ENCODE measurements at places on chromosomes 1 and 21.

DNA sequence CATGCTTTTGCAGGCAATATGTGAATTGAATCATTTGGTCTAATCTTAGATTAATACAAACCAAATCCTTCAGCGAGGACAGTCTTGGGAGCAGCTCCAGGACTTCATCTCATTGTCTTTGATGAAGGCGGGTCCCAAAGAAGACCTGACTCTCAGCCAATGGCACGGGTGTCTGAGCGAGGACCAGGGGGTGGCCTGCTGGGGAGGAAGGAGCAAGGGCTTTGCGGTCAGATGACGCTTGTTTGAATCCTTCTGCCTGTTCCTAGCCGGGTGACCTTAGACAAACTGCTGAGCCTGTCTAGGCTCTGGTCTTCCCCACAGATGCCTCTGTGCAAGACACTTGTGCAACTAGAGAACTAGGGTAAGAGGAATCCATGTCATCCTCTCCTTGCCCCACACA is 312.1 kb upstream of the VAMP3 start:
- DNase-seq, result no peak

DNA sequence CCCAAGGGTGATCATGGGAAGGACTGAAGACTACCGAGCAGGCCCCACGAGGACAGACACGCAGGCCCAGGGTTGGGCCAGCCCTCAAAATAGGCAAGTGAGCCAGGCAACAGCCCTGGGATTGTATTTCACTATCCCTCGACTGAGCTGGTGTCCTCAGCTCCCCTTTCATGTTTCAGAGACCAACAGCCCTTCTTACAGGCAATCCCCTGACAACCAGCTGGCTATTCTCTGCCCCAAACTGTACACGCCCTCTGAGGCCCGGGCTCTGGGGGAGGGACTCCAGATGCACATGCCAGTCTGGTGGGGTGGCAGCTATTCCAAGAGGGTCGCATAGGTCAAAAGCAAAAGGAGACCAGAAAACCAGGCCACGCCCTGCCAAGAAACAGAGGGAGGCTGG is 243.0 kb downstream of the TOMM20 start:
- DNase-seq, result no peak

DNA sequence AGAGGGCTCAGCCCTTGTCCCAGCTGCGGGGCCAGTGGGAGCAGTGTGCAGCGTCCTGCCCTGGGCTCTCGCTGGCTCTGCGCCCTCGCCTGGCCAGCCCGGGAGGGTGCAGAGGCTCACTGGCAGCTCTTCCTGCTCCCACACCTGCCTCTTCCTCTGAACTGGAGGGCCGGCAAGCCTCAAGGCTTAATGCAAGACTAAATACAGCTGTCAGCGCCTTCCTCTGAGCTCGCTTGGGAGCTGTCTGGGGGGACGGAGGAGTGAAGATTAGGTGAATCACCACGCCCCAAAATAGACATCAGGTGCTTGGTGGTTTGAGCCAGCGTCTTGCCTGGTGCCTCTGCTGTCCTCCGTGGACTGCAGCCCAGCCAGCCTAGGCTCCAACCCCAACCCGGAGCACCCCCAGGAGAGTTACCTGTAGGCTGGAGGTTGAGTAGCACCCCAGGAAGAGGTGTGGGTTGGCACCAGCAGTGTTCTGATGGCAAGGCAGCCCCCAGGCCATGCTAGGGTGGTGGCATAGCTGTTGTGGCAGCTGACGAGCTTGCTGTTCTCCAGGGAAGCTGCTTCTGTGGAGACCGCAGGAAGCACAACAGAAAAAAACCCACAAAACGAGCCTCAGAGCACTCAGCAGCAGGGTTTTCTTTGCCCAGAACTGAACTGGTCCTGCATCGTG is 36.9 kb downstream of the UMODL1 start:
- DNase-seq, result peak; percentile 42

DNA sequence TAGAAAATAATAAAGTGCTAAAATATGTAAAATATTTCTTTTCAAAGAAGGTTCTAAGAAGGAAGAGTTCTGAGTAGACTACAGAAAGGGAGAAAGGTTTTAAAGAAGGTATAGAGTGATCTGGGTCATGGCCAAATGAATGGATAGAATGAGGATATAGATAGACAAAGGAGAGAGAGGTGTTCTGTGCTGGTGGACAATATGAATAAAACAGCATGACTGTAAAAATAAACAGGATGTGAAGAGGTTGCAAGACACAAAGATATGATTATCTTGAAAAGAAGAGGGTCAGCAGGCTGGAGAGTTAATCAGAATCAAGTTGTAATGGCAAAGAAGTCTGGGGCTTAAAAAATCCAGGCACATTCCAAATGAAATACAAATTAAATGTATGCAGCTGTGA is 86.7 kb upstream of the GNG4 start:
- no peak for DNase-seq

DNA sequence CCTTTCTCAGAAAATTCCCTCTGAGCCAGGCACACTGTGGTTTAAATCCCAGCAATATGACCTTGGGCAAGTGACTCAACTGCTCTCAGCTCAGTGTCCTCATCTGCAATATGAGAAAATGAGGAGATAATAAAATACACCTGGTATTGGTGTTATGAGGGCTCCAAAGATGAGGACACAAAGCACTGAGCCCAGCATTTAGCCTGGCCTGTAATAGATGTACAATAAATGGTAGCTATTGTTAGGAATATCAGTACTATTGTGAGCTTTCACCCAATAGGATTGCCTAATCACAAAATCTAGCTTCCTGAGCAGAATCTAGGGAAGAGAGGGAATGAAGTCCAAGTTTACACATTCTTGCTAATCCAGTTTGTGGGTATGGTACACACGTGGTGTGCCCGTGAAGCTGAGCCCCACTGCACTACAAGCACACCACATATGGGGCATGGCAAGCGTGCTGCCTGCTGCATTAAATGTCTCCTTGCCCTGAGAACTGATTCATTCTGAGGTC is 24.3 kb upstream of the SLC30A1 start:
- no peak for DNase-seq

DNA sequence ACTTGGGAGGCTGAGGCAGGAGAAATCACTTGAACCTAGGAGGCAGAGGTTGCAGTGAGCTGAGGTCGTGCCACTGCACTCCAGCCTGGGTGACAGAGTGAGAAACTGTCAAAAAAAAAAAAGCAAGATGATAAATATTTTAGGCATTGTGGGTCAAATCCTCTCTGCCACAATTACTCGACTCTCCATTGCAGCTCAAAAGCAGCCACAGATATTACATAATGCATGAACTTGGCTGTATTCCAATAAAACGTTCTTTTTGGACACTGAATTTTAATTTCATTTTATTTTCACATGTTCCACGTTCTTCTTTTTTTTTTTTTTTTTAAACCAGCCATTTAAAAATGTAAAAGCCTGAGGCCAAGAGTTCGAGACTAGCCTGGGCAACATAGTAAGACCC is 69.4 kb downstream of the TCP10L start:
- no peak for DNase-seq

GRCh38 chr1:170789063-170789462 is 125.1 kb downstream of the PRRX1 start:
- DNase-seq, result no peak

GRCh38 chr1:241171991-241172390 is 185.0 kb downstream of the RGS7 start:
- no peak for DNase-seq

DNA sequence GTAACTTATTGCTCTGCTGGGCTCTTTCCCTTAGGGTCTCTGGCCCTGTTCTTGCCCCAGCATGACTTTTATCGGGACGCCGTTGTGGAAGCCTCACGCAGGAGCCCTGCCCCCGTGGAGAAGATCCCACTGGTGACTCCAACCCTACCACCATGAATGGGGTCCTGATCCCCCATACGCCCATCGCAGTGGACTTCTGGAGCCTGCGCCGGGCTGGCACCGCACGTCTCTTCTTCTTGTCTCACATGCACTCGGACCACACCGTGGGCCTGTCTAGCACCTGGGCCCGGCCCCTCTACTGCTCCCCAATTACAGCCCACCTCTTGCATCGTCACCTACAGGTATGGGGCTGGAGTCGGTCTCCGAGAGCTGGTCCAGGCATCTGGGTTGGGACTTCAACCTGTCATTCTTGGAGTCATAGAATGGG is 322 bp downstream of the DCLRE1B start:
- no peak for DNase-seq

DNA sequence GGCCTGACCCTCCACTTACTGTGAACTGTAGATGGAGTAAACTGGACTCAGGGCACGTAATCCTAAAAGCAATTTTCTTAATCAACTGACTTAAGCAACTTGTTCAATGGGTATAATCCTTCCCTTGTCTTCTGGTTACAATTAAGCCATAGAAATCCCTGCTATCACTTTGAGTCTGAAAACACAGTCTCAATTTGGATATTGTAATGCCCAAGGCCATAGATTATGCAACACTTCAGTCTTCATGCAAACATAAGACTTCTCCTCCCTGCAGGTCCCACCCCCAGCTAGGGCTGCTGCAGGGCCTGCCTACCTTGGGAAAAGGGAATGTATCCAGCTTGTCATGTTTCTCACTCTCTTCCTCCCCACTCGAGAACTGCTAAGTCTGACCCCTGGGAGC is 6.2 kb upstream of the SLC5A9 start:
- DNase-seq, result no peak

DNA sequence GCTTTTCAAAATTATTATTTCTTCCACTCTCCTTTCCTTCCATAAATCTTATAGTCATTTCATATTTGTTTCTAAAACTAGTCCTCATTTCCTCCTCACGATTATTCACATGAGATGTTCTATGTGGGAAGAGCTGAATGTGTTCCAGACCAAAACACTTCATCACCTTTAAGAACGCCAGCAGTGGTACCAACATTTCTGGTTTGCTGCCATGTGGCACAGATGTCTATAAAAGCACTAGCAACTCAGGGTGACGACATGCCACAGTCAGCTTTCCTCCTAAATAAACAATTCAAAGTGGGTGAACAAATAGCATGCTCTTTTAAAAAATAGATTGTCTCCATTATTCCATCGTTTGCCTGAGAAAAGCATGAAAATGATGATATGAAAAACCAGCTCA is 1217.8 kb upstream of the ADGRL2 start:
- DNase-seq, result no peak

- no peak for DNase-seq
Measured at GRCh38 chr1:209670441-209671082, 4.7 kb upstream of the G0S2 start.

DNA sequence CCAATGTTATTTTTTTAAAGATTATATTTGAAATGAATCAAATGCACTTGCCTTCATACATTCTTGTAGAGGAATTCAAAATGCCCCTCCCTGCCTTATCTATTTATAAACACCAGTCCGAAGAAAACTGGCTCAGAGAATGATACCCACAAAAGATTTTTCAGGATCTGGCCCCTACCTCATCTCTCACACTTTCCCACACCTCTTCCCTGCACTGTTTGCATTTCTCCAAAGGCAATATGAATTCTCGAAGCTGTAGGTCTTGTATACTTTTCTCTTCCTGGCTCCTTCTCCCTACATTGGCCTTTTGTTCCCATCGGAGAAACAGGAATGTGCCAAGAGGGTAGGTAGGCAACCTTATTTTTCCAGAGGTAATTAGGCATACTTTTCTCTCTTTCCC is 12.0 kb upstream of the CCDC190 start:
- DNase-seq, result no peak

DNA sequence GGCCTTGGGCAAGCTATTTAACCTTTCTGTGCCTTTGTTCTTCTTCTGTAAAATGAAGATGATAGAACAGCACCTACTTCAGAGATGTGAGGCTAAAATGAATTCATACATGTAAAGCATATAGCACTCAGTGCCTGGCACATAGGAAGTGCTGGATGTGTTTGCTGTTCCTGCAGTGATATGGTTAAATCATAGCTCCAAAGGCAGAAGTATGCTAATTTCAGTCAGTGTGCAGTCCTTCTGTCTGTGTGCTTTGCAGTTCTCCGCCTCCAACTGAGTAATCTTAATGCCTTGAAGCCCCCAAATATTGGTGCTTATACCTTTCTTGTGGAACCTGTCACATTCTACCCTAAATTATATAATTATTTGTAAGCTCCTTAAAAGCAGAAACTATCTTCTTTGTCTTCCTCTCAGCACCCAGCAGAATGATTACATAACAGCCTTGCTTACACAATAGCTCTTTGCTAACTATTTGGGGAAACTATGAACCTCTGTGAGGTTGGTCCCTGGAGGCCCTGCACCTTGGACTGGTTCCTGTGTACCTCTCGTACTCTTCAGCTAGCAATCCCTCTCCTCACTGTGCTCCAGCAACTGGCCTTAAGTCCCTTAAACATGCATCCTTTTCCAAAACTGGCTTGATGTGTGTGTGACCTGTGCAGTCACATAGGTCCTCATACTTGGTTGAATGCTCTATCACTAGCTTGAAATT is 57.0 kb upstream of the CACYBP start:
- no peak for DNase-seq

DNA sequence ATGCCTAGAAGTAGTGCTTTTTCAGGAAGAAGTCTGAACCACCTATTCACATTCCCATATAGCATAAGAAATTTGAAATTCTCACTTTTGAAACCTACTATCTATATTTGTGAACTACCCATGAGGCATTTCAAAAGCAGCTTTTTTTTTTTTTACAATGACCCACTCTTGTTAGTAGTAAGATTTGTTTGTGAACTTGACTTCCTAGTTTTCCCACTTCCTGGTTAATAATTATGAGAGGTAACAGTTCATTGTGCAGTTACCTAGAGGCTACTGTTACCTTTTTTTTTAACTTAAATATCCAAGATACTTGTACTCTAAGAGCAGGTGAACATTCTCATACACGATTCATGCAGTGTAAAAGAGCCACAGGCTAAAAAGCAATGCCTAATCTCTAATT is 371.7 kb upstream of the ADGRL2 start:
- no peak for DNase-seq

DNA sequence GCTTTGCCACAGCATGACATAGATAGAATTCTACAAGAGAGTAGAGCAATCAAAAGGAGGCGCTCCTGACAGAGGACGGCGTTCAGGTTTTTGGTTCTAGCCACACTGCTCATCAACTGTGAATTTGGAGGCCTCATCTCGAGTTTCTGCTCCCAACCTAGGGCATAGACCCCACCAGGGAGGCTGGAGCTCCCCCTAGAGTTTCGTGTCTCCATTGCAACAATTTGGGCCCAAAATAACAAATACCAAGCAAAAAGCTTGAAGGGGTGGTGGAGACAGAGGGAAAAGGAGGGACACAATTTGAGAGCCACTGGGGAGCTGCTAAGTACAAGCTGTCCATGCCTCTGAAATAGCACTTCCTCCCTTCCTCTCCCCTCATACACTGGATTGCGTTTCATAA is 297.0 kb downstream of the GPATCH2 start:
- DNase-seq, result no peak

DNA sequence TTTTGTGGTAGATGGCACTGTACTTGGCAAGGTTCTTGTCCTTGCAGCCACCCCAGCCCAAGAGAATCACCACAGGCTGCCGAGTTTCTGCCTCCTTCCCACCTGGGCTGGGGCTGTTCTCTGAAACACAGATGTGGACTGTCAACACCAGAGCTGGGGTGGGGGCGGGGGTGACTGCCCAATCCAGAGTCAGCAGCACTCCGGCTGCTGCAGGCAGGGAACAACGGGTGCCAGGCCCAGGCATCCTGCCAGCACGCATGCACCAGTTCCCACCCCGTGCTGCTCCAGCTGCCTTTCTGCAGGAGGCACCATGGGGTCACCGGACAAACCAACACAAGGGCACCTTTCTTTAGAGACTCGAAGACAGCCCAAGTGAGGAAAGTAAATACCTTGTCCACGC is 14.1 kb downstream of the TMEM53 start:
- DNase-seq, result no peak

- DNase-seq, result peak; percentile 4
Measured at GRCh38 chr1:109821221-109821669, 57.5 kb upstream of the EPS8L3 start.
